Lung (tissue), 17 donors: ENCODE measurements at places on chromosomes 2 and 18. TPM values are rescaled to one million over a fixed set of nuclear protein-coding genes. Genes with fewer than 3 reads are reported as not detected.

The TMEM17 gene
- polyA plus RNA-seq = 1.6 TPM

GRCh38 chr2:240963065-240963867 lies 35.2 kb upstream of the SNED1 start:
- DNase-seq = peak; percentile 11

GRCh38 chr2:185456517-185456916 lies 282.1 kb upstream of the FSIP2 start:
- DNase-seq = no peak

DNA sequence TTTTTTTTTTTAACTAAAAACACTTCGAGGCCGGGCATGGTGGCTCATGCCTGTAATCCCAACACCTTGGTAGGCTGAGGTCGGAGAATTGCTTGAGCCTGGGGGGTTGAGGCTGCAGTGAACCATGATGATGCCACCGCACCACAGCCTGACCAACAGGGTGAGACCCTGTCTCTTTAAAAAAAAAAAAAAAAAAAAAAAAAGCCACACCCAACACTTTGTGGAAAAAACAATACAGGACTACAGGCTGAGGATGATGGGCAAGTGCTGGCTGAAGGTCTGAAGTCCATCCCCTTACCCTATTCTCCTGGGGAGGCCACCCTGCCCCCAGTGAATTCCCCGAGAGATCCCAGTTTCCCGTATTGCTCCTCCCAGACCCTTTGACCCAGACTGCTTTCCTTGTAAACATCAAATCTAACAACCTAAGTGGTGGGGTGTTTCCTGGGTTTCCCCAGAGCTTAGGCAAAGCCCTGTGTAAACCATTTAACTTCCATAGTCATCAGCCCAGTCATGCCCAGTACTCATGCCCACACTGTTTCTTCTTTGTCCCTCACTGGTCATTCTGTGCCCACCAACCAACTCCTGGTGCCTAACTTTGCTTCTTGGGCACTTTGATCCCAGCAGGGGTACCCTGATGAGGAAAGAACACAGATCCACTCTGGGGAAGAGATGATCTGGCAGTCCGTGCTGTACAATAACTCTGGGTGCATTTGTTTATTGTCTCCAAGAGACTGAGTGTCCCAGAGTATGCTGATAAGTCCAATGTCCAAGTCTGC lies 5.8 kb upstream of the TMEM37 start:
- DNase-seq = no peak

The LRATD1 gene
- polyA plus RNA-seq = 3.7 TPM

- no peak for DNase-seq
Measured at GRCh38 chr2:120722246-120722567, 13.5 kb upstream of the GLI2 start.

GRCh38 chr2:225462417-225462816 lies 62.9 kb downstream of the NYAP2 start:
- no peak for DNase-seq

The PCARE gene
- 0.01 TPM for polyA plus RNA-seq

The SERPINB10 gene
- not detected for polyA plus RNA-seq

DNA sequence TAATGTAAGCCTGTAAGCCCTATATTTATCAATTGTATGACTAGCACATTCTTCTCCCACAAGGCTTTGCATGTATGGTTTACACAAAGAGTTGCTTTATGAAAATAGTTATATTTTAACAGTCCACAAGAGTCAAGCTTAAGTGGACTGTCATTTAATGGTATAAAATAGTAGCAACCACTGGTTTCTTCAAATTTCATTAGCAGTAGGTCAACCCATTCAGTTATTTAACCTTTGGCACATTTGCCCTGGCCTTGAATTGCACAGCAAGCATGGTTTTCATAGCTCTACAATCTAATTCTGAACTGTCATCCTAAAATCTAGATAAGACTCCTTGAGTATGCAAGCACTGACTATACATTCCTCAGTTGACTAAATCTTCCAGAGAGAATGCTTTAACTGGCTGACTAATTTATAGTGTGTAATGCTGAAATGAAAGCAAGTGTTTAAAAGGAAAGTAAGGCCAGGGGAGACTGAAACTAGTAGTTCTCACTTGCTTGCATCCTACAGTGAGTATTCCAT lies 1.8 kb downstream of the DPP4 start:
- peak; percentile 37 for DNase-seq

DNA sequence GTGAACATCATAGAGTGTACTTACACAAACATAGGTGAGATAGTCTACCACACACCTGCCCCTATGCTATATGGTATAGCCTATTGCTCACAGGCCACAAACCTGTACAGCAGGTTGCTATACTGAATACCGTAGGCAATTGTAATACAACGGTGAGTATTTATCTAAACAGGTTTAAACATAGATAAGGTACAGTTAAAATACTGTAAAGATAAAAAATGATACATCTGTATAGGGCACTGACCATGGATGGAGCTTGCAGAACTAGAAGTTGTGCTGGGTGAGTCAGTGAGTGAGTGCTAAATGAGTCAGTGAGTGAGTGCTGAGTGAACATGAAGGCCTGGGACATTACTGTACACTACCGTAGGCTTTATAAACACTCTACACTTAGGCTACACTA lies 267.0 kb upstream of the HS6ST1 start:
- no peak for DNase-seq

- DNase-seq = no peak
Measured at GRCh38 chr2:179051250-179051649, 1.3 kb upstream of the CCDC141 start.

DNA sequence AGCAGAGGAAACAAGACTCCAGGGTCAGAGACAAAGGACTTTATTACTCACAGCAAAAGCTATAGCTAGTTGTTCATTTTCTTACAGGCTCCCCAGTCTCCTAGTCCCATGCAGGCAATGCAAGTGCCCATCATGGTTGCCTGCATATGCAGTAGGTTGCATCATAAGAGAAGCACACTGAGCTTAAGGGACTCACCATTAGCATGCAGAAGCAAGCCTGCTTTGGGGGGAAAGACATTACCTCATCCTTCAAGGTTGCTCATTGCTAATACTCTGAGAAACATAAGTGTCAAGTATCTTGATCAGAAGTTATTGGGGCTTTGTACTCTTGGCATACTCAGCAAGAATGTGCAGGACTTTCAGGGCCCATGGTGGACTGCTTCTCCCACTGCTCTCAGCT lies 114.6 kb upstream of the CCDC68 start:
- DNase-seq = no peak

DNA sequence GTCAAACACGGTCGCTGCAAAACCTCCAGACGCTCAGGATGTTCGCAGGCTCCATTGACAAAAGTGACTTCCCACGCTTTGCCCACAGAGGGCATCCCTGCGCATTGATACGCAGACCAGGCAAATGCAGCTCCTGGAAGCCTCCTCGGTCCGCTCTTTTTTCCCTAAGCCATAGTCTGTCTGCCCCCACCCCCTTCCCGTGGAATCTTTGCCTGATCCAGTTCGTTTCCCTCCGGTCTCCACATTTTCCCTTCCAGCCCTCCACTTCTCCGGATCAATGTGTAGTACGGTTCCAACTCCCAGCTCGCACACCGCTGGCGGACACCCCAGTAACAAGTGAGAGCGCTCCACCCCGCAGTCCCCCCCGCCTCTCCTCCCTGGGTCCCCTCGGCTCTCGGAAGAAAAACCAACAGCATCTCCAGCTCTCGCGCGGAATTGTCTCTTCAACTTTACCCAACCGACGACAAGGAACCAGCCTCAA lies at the start of gene DCC:
TSS of gene DCC (plus strand) at position 307 of the 481 bp plus-strand sequence. CDS start 591 bp downstream, outside the sequence.
- peak; percentile 89 for DNase-seq

- no peak for DNase-seq
Measured at GRCh38 chr2:232290668-232291067, 87.9 kb upstream of the ALPP start.

DNA sequence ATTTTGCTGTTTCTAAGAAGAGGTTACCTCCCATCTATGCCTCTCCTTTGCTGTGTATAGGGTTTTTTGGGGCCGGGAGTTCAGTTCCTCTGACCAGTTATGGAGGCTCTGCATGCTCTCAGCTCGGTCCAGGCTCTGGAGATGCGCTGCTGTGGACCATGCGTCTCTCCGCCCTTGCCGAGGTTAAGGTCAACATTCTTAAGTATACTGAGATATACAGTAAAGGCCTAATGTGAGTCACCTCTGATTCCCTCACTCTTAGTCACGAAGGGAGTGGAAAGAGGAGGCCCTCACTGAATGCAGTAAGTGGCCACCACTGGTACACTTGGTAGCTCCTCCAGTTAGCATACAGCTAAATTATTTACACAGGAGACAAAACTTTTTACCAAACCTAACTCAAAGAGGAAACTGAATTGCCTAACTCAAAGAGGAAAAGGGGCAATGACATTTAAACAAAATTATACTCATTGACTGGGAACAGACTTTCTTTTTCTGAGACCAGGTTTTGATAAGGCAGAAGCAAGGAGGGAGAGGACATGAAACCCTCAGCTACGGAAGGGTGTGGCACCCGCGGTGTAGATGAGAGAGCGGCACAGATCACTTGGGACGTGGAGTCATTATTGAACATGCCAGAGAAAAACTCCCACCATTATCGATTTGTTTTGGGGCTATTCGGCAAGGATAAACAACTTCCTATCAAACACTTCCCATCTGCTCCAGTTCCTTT lies 98.7 kb downstream of the COPS8 start:
- no peak for DNase-seq

The CCL20 gene
- 712 TPM for polyA plus RNA-seq

The CNDP1 gene
- 0.10 TPM for polyA plus RNA-seq

The INHBB gene
- polyA plus RNA-seq = 6.2 TPM

DNA sequence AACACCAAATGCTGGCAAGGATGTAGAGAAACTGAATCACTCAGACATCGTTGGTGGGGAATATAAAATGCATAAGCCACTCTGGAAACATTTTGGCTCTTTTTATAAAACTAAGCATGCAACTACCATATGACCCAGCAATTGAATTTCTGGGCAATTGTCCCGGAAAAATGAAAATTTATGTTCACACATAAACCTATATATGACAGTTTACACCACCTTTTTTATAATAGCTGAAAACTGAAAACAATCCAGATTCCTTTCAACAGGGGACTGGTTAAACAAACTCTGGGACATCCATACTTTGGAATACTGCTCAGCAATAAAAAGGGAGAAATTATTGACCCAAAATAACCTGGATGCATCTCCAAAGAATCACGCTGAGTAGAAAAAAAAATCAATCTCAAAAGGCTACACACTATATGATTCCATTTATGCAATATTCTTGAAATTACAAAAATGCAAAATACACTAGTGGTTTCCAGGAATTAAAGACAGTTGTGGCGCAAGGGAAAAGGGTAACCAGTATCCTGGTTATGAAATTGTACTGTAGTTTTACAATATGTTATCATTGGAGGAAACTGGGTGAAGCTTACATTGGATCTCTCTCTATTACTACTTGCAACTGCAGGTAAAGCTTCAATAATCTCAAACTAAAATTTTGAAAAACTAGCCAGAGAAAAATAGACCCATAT lies 130.2 kb upstream of the PID1 start:
- peak; percentile 46 for DNase-seq

DNA sequence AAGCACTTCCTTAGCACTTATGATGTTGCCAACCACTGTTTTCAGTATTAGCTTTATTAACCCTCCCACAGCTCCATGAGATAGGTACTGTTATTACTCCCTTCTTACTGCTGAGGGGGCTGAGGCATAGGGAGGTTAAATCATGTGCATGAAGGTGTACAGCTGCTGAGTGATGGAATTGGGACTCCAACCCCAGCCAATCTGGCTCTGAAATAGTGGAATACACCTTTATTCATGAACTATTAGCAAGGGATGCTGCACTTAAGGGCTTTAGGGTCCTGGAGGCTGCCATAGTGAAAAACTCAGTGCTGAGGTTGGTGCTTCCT lies 19.2 kb downstream of the SMARCAL1 start:
- DNase-seq = no peak

DNA sequence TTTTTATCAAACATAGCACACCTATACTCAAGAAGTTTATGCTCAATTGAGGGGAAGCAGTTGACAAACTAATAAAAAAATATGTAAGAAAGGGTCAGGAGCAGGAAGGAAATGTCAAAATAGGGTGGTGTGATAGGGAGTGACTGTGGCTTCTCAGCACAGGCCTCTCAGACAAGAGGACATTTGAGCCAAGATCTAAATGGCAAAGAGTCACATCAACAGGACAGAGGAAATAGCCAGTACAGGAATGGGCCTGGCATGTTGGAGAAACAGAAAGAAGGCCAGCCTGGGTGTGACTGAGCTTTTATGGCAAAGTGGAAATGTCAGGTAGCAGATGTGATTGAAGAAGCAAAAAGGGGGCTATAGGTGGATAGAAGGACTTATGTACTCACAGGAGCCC lies 117.0 kb downstream of the CCDC148 start:
- DNase-seq = no peak

The SERPINB7 gene
- 1.6 TPM for polyA plus RNA-seq

GRCh38 chr2:110910423-110910822 lies 178.1 kb downstream of the ACOXL start:
- DNase-seq = no peak

GRCh38 chr2:158695305-158695704 lies 99.8 kb upstream of the DAPL1 start:
- DNase-seq = no peak

The TACR1 gene
- 0.33 TPM for polyA plus RNA-seq

- peak; percentile 2 for DNase-seq
Measured at GRCh38 chr2:653645-654425, 23.4 kb downstream of the TMEM18 start.

The TUBB8B gene
- polyA plus RNA-seq = 0.38 TPM

DNA sequence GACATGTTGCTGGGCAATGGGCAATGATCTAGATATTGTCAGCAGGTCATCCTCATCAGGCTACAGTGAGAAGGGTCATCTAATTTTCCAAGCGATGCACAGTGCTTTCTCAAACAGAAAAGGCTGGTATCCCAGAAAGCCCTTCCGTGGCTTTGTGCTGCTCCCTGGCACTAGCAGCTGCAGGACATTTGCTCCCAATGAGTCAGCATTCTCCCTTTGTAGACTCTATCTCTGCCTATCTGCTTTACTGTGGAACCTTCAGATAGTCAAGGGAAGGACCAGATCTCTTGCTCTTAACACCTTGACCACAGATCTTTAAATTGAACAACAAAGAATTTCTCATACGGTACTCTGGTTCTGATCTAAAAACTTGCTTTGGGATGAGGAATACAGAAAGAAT lies 101.4 kb downstream of the CDH2 start:
- no peak for DNase-seq

The NPAS2 gene
- 10.3 TPM for polyA plus RNA-seq

The TTN gene
- polyA plus RNA-seq = 11.2 TPM

DNA sequence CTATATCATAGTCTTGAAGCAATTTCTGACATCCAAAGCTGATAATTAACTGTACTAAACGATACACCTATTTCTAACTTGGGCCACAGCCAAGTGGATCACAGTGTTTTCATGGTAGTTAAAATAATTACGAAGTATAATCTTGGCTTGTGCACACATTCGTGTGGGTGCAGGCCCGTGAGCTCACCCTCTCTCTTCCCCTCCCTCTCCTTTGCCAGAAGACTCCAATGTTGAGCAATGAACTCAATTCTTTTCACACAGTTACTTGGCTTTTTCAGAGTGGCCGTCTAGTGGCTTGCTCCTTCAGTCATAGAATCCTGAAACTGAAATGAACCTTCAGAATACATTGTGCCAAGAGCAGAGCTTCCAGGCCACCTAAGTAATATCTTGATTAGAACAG lies 178.7 kb downstream of the NCKAP5 start:
- no peak for DNase-seq
